Neural cell (in vitro differentiated cells): ENCODE measurements at places on chromosomes 4 and X. TPM values are rescaled to one million over a fixed set of nuclear protein-coding genes. Genes with fewer than 3 reads are reported as not detected.

NPNT gene
- 1.9 and 2.6 TPM in 2 replicates for polyA plus RNA-seq

CTAG2 gene
- not detected in 2 replicates for polyA plus RNA-seq

EMD gene
- polyA plus RNA-seq: 67.9 and 86.3 TPM in 2 replicates

ARMCX6 gene
- 60.2 and 77.7 TPM in 2 replicates for polyA plus RNA-seq

TCEAL9 gene
- polyA plus RNA-seq: 84.5 and 102 TPM in 2 replicates

NXF3 gene
- polyA plus RNA-seq: not detected in 2 replicates

TMSB15C gene
- polyA plus RNA-seq: 38.0 and 53.2 TPM in 2 replicates
